IMR-90 (cell line): ENCODE measurements at places on chromosomes 12 and 14. TPM values are rescaled to one million over a fixed set of nuclear protein-coding genes. Genes with fewer than 3 reads are reported as not detected.
A peak's percentile ranks its signal among the peaks of the same experiment; 100 is the strongest.

DNA sequence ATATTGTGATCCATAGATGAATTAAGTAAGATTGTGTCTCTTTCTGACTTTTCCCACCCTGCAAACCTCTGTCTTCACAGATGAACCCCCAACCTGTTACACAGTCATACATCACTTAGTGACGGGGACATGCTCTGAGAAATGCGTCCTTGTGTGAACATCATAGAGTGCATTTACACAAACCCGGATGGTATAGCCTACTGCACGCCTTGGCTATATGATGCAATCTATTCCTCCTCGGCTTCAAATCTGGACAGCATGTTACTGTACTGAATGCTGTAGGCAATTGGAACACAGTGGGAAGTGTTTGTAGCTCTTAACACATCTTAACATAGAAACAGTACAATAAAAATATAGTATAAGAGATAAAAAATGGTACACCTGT is 7.4 kb upstream of the TESPA1 start:
- H3K36me3 ChIP-seq, result no peaks in the 10 kb centered on the region
- no peak overlapping the region for H3K27ac ChIP-seq
- no peak for DNase-seq
- no peak overlapping the region for H3K4me3 ChIP-seq
- no peaks in the 10 kb centered on the region for H3K27me3 ChIP-seq

Gene TSHR
- not detected in 2 replicates for total RNA-seq

DNA sequence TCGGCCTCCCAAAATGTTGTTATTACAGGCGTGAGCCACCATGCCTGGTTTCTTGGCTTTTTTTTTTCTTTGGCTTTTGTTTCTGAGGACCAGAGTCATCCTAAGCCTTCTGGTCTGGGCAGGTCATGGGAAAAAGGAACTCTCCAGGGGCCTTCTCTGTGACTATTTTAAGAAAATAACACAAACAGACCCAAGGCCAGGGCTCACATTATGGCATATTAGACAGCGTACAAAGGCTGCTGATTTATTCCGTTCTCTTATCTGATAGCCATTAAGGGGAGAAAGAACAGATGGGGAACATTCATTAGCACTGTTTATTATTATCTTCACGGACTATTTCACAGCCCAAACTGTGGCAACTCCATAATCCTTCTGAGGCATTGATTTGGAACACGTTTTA is 28.8 kb upstream of the MANSC4 start:
- DNase-seq, result no peak
- H3K27ac ChIP-seq, result no peak overlapping the region
- H3K4me1 ChIP-seq, result peaks cover 2% of the 10 kb centered on the region; the same call in 1 of the 2 replicates
- no peaks in the 10 kb centered on the region for H3K27me3 ChIP-seq

GRCh38 chr12:122793685-122794106 is 19.3 kb downstream of the CCDC62 start:
- no peaks in the 10 kb centered on the region for H3K36me3 ChIP-seq
- peak; percentile 69 for DNase-seq
- no peak overlapping the region for H3K4me3 ChIP-seq
